ENCODE measurements at places on chromosomes 12 and 14. TPM values are rescaled to one million over a fixed set of nuclear protein-coding genes. Genes with fewer than 3 reads are reported as not detected.

LRRC23 gene
- 6.0 TPM for total RNA-seq

PRB2 gene
- not detected for total RNA-seq

RND1 gene
- 2.3 TPM for total RNA-seq

SMCO2 gene
- total RNA-seq, result not detected

INHBE gene
- total RNA-seq, result 1.1 TPM

GLS2 gene
- total RNA-seq, result 2.5 TPM

C1R gene
- 1.2 TPM for total RNA-seq

CD163 gene
- not detected for total RNA-seq

GPR137C gene
- 0.55 TPM for total RNA-seq

KCNJ8 gene
- total RNA-seq, result not detected

TRPV4 gene
- total RNA-seq, result not detected

TAS2R9 gene
- not detected for total RNA-seq

RDH16 gene
- total RNA-seq, result 0.19 TPM

KLHDC1 gene
- total RNA-seq, result 1.2 TPM

GPX2 gene
- not detected for total RNA-seq

MIP gene
- total RNA-seq, result not detected

SENP1 gene
- 48.3 TPM for total RNA-seq

TIGAR gene
- total RNA-seq, result 18.9 TPM

NANOG gene
- not detected for total RNA-seq

Data from activated CD8-positive, alpha-beta memory T cell treated with anti-CD3 and anti-CD28 coated beads for 36 hours (primary cell).